ENCODE measurements at places on chromosomes 6 and 20.

DNA sequence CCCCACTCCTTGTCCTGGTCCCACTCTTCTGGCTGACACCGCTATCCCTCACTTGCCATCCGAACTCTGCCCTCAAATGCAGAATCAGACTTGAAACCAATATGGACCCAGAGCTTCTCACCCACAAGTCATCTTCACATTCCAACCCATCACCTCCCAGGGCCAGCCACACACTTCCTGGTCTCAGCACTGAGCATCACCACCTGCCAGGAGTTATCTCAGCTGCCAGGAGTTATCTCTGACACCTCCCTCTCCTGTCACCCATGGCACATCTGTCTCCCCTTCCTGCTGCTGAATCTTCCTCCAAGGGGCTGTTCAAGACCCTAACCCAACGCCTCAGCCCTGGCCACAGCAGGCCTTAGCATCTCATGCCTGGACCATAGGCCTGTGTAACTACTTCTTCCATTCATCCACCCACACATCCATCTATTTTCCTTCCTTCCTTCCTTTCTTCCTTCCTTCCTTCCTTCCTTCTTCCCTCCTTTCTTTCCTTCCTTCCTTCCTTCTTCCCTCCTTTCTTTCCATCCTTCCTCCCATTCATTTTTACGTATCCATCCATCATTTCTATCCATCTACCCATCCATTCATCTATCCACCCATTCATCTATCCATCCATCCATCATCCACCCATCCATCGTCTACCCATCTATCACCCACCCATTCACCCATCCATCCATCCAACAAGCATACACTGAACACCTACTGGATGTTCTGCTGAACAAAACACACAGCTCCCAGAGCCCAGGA lies 74.6 kb upstream of the NNAT start:
- DNase-seq, result no peak

DNA sequence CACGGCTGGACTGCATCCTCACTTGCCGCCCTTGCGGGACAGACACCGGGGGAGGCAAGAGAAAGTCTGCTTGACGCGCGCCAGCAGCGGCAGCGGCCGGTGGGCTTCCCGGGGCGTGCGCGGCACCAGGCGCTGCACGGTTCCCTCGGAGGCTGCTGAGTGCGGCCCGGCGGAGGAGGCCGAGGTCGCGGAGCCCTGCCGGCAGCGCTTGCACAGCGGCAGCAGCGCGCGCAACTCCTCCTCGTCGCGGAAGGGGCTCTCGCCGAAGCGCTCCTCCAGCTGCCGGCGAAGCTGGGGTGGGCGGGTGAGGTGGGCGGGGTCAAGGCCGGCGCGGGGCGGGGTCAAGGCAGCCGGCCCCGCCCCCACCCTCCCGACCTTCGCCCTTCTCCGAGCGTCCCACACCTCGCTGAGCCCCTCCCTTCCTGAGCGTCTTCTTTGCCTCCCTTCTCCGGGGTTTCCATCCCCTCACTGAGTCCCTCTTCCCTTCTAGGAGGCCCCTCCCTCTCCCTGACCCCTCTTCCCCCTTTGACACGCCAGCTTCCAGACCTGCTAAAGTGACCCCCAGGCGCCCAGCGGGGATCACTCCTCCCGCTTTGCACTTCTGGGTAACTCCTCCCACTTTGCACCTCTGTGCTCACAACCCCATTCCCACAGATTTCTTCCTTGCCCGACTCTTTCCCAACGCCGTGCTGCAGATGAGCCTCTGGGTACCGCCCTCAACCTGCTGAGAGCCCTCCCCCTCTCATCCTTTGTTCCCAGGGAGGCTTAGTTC lies 8.8 kb downstream of the DUSP15 start:
- DNase-seq, result peak; percentile 76

DNA sequence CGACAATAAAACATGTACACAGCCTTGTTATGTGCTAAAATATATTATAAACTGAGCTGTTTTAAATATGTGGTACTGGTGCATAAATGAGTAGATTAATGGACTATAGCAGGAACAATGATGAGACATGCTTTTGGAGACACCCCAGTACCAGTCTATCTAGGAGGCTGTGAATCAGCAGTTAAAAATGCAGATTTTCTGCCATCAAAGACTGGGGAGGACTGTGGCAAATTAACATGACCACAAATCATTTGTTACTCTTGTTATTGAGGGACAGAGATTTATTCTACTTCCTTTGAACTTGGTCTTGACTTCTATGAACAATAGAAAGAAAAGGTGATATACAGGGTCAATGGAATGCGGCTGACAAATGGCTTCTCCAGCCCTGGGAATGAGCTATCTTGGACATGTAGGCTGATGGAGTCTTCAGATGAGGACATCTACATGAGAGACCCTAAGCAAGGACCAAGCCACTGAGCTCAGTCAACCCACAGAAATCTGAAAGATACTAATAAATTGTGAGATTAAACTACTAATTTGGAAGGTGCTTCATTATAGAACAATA lies 551.7 kb upstream of the GJE1 start:
- DNase-seq, result no peak

DNA sequence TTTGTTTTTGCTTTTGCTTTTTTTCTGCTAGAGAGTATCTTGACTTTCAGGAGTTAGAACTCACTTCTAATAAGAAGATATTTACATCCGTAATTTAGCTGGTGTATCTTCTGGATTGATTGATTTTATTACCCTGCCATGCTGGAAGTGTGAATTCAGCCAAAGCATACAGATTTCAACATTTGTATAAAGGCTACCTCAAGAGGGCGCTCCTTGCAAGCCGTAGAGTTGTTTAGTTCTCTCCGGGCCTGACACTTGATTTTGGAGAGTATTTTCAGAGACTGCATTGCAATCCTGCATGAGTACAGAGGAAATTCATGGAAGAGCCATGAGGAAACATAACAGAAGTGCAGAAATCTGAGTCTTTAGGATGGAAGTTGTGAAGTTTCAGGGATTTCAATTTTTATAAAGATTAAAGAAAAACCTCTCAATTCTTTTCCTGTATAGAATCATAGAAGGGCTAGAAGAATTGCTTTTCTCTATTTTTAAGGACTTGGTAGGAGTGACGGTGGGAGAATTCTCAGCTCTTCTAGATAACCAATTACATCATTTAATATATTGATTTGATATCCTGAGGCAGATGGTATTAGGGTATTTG lies 66.7 kb upstream of the TIAM2 start:
- DNase-seq, result peak; percentile 73

GRCh38 chr20:2747676-2748235 lies 52.7 kb downstream of the CPXM1 start:
- DNase-seq, result no peak

DNA sequence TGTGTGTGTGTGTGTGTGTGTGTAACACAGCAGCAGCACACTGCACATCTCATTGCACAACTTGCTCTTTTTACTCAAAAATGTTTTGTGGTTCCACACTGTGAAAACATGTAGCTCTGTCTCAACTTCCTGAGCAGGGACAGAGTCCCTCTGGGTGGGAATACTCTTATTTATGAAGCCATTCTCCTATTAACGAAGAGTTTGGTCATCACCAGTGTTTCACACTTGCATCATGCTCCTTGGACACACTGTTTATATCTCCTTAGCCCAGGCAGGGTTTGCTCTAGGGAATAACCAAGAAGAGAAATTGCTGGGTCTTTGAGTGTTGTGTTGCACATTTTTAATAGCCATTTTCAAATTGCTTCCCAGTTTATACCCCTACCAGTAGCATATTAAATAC lies 53.6 kb downstream of the ZNF831 start:
- no peak for DNase-seq

GRCh38 chr20:5177071-5177470 lies 50.3 kb downstream of the CDS2 start:
- DNase-seq, result no peak

GRCh38 chr6:2790588-2791449 lies 25.6 kb downstream of the WRNIP1 start:
- DNase-seq, result peak; percentile 70

DNA sequence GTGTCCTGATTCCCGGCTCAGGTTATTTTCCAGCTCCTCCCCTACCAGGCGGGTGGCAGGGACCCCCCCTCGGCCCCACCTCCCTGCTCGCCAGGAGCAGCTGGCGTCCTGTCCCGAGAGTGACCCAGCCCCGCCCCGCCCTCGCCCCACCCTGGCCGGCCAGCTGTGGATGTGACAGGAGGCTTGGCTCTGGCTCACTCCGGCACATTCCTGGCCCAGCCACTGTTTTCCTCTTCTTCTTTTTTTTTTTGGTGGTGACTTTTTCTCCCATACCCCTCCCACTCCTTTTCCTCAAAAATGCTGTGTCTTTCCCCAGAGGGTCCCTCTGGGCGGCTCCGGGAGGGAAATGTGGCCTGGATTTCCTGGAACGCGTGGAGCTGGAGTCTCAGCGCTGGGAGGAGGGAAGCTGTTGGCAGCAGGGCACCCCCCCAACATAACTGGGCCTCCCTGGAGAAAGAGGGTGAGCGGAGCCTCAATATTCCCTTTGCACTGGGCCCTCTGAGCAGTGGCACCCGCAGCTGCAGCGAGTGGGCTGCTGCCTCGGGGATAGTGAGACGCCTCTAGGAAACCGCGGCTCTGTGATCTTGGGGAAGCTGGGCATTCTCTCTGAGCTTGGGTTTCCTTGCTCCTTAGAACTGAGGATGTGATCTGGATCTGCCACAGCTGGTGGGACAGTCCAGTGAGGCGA lies 28.3 kb upstream of the CSNK2A1 start:
- DNase-seq, result no peak

GRCh38 chr6:45118754-45119153 lies 209.4 kb upstream of the RUNX2 start:
- DNase-seq, result no peak

DNA sequence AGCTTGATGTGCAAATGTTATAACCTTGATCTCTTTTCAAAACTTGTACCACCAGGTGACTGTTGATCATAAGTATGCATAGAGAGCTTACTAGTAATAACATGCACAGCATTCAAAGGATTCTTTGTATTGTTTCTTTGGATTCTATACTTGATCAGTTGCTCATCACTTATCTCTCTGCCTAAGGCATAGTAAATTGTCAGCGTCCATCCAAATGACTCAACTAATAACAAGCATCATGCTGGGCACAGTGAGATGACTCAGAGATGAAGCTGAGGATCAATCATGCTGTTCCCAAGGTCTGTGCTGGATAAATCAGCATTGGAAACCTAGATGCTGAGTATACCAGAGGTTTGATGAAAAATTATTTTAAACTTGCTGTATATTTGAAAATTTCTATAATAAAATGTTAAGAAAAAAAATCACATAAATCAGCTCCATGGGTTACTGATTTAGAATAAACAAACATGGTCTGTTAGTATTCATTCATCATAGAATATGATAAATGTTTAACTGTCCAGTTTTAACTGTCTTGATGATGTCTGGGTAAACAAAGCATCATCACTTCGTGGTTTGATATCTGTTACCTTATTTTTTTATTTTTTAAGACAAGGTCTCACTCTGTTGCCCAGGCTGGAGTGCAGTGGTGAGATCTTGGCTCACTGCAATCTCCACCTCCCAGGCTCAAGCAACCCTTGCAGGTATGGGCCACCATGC lies 45.6 kb upstream of the SGK1 start:
- DNase-seq, result no peak

DNA sequence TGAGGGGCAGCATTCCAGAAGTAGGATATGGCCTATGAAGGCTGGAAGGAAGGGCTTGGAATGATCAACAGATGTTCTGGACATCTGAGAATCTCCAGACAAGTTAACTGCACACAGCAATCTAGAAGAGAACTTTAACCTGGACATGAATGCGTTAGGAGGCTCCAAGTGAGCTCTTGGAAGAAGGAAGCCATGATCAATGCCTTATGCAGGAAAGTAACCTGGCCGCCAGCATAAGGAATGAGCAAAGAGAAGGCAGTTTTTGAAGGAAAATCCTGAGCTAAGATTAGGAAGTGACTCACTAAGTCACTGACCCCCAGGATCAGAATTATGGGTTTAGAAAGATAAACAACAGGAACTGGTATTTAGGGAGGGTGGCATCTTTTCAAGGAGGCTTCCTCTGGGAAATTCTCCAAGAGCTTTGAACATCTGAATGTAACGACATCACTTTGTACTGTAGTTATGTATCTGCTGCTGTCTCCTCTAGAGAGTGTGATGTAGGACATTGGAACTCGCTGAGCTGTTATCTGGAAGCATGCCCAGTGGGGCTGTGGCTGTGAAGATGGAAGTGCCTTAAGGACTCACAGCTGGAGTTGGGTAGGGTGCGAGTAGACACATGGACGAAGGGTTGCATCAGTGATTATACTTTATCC lies 236.8 kb downstream of the PACRG start:
- no peak for DNase-seq

GRCh38 chr6:33481192-33481591 lies 26.8 kb downstream of the ZBTB9 start:
- peak; percentile 4 for DNase-seq

- DNase-seq, result peak; percentile 53
These were observed at the start of gene UNC5CL for GRCh38 chr6:41039060-41039998. UNC5CL (minus strand) TSS chr6:41039221; CDS start chr6:41035074, 4,147 bp downstream.

- no peak for DNase-seq
These were observed 3.0 kb upstream of the HTR1E start for GRCh38 chr6:86934365-86934764.

- no peak for DNase-seq
These were observed 279.2 kb downstream of the SOX4 start for GRCh38 chr6:21872749-21873148.

- no peak for DNase-seq
These were observed 32.7 kb upstream of the MCM3 start for GRCh38 chr6:52317211-52317610.

- DNase-seq, result no peak
These were observed 16.9 kb upstream of the UQCC2 start for GRCh38 chr6:33728438-33728837.

DNA sequence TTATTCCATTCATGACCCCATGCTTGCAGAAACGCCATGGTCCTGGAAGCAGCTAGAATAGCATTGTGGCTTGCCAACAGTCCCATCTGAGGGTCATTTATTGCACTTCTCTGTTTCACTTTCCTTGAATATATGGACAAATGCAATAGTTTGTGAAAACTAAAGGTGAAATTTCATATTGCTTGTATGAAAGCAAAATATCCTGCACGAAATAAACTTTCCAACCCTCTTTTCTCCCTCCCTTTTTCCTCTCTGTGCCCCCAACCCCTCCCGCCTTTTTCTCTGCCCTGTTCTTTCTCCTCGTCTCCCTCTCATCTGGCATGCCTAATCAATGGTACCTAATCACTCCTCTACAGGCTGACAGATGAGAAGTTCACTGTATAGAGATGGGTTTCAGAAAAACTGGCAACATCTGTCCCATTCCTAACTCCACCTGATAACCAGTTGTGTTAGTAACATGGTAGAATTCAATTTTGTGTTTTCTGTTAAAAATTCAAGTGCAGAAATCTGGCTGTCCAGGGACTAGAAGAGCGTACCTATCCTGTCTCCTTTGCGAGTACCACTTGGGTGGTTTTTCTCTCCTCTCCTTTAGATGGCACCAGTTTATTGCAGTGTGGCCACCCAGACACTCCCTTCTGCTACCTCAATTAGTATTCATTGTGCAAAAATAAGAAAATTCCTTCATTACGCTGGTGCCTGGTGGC lies 198.6 kb downstream of the FOXA2 start:
- DNase-seq, result no peak

DNA sequence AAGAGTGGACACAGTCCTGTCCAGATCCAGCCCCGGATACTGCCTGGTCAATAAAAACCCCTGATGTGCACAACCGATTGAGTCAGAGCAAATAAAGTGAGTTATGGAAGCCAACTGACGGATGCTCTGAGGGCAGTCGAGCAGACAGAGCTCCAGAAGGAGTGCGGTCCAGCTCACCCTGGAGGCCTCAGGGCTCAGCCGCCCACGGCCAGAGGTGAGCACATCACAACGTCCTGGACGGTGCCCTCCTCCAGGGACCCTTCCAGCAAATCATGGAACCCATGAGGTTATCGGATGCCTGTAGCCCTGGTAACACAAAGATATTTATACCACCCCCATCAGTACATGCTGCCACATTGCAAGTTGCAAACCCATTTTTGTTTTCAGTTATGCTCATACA lies 44.0 kb upstream of the SMOC2 start:
- DNase-seq, result no peak
